Stimulated activated CD4-positive, alpha-beta T cell treated with anti-CD3 and anti-CD28 coated beads, Interleukin-12 subunit alpha, Interleukin-12 subunit beta, amount 100 ng/mL, for 4 hours (primary cell): ENCODE measurements at places on chromosomes 6 and 20.

- no peak for DNase-seq
These were observed 137.9 kb upstream of the BMP2 start for GRCh38 chr20:6629564-6629963.

GRCh38 chr6:135196739-135197510 is 15.8 kb downstream of the MYB start:
- DNase-seq = peak; percentile 15

GRCh38 chr6:31422587-31422986 is 19.2 kb downstream of the MICA start:
- no peak for DNase-seq

GRCh38 chr6:107692351-107692750 is 131.8 kb downstream of the SCML4 start:
- DNase-seq = no peak

GRCh38 chr6:28901831-28902230 is 22.0 kb downstream of the TRIM27 start:
- no peak for DNase-seq

DNA sequence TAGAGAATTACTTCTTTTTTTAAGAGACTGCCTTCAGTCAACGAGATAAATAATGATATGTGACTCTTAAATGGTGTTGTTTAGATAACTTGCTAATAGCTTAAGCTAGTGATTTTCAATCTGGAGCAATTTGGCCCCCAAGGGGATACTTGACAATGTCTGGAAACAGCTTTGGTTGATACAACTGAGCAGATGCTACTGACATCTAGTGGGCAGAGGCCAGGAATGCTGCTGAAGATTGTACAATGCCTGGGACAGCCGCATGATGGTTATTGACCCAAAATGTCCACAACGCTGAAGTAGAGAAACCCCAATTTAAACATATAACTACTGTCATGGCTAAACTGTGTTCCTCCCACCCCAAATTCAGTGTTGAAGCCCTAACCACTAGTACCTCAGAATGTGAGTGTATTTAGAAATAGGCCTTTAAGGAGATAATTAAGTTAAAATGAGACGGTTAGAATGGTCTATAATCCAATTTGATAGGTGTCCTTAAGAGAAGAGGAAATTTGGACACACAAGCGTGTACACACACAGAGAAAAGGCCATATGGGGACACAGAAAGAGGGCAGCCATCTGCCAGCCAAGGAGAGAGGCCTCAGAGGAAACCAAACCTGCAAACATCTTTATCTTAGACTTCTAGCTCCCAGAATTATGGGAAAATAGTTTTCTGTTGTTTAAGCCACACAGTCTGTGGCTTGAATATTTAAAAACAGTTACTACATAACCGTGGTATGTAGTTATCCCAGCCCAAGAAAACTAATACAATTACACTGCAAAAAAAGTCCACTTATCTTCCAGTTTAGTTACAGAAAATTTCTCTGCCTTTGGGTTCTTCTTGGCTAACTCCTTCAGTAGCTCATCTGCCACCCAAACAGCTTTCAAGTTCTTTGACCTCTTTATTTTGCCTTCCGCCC is 22.2 kb downstream of the RWDD2A start:
- DNase-seq = peak; percentile 29

GRCh38 chr6:41599852-41600445 is 38.3 kb upstream of the MDFI start:
- no peak for DNase-seq

DNA sequence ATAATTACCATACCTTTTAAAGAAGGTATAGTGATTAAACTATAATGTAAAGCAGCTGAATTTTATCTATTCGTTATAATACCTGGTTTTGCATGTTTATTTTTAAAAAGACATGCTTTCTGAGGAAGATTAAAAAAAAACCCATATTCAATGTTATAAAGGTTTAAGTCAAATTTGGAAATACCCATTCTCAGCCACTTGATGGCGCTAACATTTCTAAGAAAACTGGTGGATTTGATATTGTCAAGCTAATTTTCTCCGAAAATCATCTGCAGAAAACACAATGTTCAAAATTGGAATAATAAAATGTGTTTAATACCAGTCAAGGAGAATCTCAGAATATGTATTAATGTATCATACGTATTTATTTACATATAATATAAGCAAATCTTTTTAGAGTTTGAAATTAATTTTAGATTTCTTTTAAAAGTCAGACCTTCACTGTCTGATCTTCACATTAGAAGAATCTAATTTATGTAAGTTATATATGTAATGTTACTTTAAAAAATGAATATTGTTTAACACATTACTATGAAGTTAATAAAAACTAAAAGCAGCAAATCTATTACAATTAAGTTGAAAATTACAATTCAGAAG is 35.0 kb downstream of the SHPRH start:
- DNase-seq = no peak

GRCh38 chr20:45301824-45302271 is 4.8 kb upstream of the RBPJL start:
- no peak for DNase-seq

DNA sequence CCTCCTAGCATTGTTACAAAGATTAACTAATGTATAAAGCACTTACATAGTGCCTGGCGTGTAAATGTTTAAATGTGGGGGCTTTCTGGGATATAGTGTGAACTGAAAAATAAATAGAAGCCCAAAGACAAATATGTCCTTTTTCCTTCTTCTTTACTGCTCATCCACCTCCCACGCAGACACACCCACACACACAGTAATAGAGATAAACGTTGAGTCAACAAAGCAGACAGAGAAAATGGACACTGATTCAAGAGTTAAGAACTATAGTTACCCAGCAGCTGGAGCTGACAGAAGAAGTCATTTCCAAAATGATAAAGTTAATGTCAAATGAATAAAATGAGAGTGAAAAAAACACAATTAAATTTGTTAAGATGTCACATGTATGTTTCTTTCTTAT is 68.3 kb downstream of the FHL5 start:
- DNase-seq = no peak

GRCh38 chr20:25865715-25866656 is 169.3 kb upstream of the ZNF337 start:
- DNase-seq = peak; percentile 74

GRCh38 chr6:39568896-39569295 is 156.3 kb downstream of the KIF6 start:
- no peak for DNase-seq

DNA sequence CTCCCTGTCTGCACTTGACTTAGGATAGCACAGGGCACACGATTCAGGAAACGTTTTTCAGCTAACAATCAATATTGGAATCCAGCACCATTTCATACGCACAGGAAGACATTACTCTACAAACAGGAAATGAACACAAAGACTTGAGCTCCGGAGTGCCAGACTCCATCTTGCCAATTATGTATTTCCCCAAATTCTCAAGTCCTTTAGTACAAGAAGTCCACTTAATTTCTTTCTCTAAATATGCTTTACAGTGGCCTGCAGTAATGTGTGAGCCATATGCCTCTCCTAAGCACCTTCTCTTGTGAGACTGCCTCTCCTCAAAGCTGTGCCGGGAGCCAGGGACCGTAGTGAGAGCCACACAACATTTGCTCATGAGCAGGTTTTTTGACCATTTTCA is 168.2 kb downstream of the THBS2 start:
- no peak for DNase-seq

DNA sequence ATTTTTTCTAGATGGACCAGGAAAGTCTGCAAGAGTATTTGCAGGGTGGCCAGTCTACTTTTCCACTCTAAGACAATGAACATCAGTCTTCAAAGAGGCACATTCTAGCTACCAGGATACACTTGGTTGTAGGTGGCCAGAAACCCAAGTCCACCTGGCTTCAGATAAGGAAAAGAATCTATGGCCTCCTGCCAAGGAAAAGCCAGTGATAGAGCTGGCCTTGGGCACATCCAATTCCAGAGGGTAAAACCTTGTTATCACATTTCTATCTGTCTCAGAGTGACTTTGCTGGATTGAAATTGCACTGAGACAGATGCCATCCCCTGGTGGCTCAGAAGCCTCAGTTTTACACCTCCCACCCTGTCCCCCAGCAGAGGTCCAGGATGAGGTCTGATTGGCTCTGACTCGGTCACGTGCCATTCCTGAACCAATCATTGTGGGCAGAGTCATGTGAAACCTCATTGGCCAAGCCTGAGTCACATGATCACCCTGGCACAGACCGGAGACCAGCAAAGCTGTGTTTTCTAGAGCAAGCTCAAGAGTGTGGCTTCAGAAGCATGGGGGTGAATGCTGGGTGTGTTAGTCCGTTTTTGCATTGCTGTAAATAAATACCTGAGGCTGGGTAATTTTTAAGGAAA is 497.4 kb upstream of the SULF2 start:
- no peak for DNase-seq

DNA sequence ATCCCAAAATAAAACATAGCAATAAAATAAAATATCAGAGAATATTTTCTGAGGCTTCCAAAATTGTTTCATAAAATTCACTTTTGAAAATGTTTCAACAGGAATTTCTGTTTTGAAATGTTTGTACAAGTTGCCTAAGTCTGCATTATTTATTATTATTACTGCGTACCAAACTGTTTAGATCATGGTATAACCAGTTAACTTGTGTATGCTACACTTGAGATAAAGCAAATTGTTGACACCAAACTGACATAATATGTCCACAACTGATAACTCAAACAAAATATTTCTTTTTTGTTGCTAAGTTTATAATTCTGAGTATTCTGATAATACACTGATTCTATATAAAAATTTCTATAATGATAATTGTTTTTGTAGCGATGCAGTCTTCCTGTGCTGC is 531.8 kb upstream of the EYS start:
- no peak for DNase-seq

DNA sequence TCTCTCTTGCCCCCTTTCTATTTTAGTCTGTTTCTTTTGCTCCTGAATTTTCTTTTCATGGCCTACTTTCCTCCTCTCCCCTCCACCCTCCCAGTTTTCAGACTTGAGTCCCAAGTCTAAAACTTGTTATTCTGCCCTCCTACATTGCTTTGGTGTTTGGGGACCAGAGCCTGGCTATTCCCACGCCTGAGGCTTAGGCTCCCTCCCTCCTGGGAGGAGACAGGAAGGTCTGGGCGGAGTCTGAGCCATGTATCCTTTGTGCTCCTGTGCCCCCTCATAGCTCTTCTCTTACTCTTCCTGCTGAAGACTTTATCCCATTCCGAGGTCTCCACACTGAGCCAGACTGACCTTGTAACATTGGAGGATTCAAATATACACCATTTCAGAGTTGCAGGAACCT is 69.5 kb downstream of the DAAM2 start:
- DNase-seq = no peak

GRCh38 chr20:34562641-34563040 is 4.1 kb downstream of the MAP1LC3A start:
- DNase-seq = no peak

DNA sequence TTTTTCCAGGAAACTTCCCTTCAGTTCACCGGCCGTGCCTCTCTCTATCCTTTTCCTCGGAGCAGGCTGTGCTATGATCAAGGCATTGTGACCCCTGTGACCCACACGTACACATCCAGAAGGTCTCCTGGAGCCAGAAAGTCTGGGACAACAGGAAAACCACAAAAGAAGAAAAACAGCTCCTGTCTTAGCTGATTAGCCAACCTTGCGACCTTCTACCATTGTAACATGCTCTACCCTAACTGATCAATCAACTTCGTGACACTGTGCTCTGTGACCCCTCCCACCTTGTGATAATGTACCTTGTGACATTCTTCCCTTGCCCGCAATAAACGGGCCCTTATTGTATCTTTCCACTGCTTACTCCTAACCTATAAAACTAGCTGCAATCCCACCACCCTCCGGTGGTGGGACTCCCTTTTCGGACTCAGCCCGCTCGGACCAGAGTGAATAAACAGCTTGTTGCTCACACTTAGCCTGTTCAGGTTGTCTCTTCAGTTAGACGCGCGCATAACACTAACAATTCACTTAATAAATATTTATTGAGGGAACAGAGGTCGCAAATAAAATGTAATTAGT is 24.2 kb downstream of the ZNF311 start:
- peak; percentile 32 for DNase-seq

DNA sequence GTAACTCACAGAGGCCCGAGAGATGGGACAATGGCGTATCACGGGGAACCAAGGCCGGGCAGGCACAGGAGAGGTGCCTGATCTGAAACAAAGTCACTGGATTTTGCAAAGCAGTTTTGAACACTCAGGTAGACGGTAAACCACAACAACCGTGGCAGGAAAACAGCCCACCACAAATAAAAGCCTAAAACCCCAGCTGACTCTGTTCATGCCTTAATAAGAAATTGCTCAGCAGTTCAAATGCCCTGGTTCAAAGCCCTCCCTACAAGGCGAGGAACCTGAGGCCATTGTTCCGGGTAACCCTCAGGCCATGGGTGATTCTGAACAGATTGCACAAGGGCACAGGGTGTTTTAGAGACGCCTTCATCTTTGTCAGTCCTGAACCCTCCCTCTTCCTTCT is 114.2 kb downstream of the MAP3K7 start:
- DNase-seq = no peak

DNA sequence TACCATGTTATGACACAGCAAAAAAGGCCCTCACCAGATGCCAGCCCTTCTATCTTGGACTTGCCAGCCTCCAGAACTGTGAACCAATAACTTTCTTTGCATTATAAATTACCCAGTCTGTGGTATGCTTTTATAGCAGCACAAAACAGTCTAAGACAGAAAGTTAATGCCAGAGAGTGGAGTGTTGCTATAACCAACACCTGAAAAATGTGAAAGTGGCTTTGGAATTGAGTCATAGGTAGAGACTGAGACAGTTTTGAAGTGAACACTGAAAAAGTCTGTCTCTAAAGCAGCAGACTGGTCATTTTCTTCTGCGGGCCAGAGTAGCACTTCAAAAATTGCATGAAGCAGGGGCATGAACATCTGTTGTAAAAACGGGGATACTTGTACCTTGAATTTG is 28.0 kb upstream of the ASIP start:
- DNase-seq = no peak

DNA sequence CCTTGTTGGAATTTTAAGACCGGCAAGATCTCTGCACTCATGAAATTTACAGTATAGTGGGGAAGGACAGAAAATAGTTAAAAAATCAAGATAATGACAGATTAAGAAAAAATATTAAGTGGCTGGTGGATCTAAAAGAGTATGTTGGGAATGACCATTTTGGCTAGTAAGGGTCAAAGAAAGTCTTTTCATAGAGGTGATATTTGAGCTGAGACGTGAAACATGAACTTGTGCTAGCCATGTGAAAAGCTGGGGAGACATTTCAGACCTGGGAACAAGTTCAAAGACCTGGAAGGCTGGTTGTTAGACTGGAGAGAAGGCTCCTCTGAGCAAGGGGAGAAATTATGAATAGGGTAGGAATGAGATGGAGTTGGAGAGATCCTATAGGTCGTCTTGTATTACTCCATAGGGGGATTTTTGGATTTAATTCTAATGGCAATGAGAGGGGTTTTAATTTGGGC is 4.7 kb downstream of the BICRAL start:
- no peak for DNase-seq

- DNase-seq = no peak
These were observed 43.4 kb upstream of the PIM1 start for GRCh38 chr6:37126493-37126958.

DNA sequence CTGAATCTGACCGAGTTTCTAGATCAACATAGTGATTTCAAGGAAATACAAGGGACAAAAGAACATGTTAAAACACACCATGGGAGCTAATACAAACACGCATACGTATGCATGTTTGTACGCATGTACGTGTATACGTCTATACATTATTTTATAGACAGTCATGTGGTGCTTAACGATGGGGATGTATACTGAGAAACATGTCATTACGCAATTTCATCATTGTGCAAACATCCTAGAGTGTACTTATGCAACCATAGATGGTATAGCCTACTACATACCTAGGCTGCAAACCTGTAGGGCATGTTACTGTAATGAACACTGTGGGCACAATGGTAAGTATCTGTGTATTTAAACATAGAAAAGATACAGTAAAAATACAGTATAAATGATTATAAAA is 25.0 kb upstream of the NELFCD start:
- DNase-seq = no peak

GRCh38 chr6:167324111-167324510 is 775 bp upstream of the TTLL2 start:
- no peak for DNase-seq
